ENCODE measurements at places on chromosomes 3 and 15.

DNA sequence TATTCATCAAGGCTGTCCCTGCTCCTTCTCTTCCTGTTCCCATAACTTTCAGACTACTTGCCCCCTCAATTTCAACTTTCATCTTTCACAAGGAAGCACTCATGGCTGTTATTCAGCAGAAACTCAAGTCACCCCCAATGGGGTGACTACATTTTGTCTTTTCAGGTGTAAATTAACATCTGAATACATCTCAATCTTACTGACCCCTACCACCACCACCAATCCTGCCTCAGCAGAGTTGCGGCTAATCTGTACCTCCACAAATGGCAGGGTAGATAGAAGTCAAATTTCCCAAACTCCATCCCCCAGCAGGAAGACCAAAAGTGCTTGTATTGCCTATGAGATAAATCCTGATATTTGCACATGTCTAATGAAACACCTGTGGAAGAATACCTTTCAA lies 19.2 kb downstream of the SOX2 start:
- no peak for DNase-seq

DNA sequence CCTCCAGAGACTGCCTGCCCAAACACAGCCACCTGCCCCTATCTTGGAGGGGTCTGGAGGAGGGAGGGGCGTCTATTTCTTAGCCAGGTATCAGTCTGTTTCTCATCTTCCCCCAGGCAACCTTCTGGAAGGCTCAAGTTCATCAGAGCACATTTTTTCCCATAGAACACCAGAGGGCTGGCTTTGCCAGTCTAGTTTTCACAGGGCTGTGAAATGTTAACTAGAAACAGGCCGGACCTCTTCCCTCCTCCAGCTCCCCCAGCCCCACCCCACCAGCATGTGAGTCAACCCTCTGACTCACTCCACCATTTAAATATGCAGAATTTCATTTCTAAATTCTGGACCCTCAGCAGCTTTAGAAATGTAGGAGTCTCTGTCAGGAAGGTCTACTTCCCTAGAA lies 66.9 kb downstream of the SLCO2A1 start:
- no peak for DNase-seq

- no peak for DNase-seq
Measured at GRCh38 chr3:194028434-194029004, 107.4 kb upstream of the HES1 start.

GRCh38 chr3:191094057-191094845 lies 104.8 kb upstream of the OSTN start:
- DNase-seq: no peak

DNA sequence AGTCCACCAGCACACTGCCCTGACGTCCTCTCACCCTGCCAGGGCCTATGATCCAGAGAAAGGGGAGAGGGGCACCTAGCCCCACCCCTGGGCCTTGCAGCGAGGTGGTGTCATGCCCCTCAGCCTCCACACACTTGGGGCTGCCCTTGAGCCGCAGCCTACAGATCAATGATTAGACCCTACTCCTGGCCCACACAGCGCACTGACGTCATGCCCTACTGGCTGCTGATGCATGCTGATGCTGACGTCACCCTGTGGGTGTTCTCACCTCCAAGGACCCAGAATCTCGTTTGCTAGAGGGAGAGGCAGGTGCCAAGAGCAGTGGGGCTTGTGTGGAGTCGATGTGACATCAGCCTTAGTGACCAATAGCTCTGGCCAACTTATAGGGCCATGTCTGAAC lies 18.0 kb downstream of the ARL14 start:
- no peak for DNase-seq

DNA sequence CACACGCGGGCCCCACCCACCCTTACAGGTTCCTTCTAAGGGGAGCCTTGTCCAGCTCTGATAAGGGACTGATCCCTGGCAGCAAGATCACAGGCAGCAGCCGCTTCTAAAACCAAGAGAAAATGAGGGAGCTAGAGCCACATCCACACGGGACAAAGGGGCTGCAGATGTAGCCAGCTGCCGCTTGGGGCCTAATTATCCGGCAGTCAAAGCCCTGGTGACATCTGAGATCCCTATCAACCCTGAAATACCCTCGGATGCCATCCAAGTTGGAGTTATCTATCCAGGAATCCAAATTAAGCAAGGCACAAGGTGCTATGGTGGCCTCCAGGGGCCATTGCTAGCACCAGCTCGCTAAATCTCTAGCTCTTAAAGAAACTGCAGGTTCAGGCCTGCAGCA lies 248.3 kb downstream of the VPS13C start:
- DNase-seq: no peak

- DNase-seq: no peak
Measured at GRCh38 chr15:96311256-96311955, 19.1 kb upstream of the NR2F2 start.

DNA sequence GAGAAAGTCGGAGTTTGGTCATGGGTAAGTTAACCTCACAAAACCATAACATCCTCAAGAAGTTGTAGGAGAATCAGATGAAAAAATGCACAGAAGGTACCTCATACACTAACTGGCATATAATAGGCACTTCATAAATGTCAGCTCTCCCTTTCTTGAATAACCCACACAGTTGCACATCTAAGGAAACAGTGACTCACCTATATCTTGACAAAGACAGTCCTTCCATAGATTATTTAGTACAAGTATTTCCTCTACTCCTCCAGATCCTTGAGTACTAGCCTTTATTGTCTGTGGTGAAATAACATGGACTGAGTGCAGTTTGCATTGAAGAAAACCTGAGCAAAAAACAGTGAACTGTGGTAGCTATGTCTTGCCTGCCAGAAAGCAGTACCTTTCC lies 46.6 kb downstream of the MAGI1 start:
- no peak for DNase-seq

- DNase-seq: no peak
Measured at GRCh38 chr15:91938136-91938535, 84.6 kb downstream of the SLCO3A1 start.

- DNase-seq: peak; percentile 64
Measured at GRCh38 chr3:160981217-160981938, 123.8 kb downstream of the B3GALNT1 start.

DNA sequence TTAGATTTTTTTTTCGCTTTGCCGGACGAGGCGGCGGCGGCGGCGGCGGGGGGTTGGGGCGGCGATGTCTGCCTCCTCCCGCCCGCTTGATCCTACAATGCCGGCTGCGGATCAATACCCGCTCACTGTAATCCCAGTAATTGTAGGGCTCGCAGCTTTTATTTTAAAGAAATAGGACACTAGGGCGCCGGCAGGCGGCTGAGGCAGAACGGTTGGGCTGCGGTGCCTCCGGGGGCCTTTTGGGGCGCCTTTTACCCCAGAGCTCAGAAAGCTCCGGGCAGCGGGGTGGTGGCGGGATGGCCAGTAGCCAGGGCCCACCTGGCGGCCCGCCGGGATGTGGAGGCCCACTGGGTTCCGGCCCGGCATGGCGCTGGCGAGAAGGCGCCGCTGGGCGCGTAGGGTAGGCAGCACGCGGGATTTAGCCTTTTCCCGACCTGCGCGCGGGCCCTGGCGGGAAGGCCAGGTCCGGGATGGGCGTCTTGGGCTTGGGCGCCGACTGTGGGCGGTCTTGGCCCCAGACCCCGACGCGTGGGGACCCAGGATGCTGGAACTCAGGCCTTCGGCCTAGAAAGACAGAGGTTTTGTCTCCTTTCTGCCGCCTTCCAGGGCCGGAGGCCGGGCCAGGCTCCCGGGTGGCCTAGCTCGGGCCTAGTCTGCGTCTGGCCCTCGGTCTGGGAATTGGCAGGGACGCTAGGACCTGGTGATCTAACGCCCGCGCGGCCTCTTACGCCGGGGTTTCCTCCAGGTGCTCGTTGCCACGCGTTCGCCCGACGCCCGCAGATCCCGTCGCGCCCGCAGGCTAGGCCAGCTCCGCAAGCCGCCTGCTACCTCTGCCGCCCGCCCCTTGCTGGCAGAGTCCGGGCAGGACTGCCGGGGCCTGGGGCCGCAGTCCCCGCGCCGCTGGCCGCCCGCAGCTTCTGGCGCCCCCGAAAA lies 15.5 kb upstream of the ONECUT1 start:
- no peak for DNase-seq

- DNase-seq: no peak
Measured at GRCh38 chr3:41247055-41248004, 48.0 kb downstream of the CTNNB1 start.

DNA sequence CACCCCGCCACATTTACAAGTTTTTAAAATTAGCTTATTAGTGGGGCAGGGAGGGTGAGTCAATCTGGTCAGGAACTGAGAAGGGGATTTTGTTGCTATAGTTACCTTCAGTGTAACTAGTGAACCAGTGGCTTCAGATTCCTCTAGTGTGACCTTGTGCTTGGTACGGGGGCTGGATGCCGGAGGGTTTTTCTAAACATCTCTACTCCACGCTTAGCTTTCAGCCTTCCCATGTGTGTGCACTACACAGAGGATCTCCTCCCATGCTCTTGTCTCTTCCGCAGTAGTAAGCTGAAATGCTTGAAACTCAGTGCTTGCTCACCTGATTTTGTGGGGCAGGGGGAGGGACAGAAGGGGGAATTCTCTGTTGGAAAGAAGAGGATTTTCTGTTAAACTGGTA lies 67.9 kb upstream of the AKAP13 start:
- DNase-seq: peak; percentile 47

DNA sequence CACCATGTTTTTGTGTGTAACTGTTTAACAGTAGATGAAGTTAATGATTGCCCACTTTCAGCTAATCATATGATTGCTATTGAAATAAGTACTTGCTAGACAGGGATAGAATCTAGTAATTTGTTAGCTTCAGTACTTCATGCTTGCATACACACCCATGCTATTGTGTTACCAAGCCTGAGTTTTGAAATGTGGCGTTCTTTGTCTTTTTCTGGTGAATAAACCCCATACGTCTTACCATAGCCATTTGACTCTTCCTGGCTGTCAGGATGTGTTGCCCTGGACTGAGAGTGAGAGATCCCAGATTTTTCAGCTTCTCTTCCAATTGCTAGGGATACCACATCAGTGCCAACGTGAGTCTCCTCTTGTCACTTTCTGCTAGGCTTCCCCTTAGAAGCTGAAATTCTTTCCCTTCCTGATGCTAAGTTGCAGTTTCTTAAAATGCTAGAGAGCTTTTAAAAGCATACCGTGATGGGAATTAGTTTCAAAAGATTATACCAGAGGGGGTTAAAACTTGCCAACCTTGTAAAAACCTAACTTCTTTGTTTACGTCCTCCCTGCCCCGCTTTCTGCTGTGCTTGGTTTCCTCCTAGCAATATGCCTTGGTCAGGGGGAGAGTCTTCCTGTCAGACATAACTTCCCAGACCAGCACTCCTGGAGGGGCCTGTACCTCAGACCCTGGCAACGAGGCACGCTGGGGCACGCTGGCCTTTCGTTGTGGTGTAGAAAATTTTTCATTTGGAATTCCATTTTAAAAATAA lies 62.9 kb upstream of the ULK4 start:
- no peak for DNase-seq

DNA sequence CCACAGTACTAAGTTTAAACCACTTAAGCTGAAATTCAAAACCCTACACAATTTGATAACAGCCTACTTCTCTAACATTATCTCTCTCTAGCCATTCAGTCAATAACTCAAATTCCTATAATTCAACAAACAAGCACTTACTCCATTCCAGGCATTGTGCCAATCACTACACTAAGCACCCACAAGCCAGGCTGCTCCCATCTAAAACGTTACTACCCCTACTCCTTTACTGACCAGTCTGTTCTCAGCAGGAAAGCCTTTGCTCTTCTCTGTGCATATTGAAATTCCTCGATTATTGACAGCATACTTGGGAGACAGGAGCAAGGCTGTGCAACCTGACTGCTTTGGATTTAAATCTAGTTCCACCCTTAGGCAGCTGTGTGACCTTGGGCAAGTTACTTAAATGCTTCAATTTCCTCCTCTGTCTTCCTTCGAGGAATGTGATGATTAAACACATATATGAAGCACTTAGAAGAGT lies 177.2 kb upstream of the THBS1 start:
- DNase-seq: no peak

DNA sequence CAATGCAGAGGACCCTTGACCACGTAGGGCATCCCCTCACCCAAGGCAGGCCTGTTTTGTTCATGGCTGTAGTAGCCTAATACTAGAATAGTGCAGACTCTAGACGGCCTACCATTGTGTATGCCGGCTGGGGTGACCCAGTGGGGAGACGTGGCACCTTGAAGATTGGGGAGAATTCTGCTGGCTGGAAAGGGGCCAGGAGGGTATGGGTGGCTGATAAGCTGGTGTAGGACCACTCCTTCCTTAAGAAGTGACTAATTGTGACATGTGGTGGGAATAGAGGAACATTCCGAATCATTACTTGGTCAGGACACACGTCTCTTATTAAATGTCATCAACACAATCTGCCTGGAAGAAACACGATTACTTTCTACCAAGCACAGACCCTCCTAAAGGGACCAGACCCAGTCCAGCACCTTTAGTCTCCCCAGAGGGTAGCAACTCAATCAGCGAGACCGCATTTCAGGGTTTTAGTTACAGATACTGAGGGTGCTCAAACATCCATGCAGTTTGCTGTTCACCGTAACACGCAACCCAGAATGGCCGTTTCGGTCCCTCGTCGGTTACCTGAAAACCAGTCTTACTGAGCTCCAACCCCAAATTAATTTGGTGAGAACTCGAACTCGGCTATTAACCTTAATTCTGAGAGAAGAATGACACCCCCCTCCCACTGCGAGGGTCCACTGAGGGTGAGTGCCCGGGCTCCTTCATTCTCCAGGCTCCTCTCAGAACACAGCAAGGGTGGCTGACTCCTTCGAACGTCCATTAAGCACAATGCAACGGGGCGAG lies 1.6 kb upstream of the KLF13 start:
- no peak for DNase-seq

DNA sequence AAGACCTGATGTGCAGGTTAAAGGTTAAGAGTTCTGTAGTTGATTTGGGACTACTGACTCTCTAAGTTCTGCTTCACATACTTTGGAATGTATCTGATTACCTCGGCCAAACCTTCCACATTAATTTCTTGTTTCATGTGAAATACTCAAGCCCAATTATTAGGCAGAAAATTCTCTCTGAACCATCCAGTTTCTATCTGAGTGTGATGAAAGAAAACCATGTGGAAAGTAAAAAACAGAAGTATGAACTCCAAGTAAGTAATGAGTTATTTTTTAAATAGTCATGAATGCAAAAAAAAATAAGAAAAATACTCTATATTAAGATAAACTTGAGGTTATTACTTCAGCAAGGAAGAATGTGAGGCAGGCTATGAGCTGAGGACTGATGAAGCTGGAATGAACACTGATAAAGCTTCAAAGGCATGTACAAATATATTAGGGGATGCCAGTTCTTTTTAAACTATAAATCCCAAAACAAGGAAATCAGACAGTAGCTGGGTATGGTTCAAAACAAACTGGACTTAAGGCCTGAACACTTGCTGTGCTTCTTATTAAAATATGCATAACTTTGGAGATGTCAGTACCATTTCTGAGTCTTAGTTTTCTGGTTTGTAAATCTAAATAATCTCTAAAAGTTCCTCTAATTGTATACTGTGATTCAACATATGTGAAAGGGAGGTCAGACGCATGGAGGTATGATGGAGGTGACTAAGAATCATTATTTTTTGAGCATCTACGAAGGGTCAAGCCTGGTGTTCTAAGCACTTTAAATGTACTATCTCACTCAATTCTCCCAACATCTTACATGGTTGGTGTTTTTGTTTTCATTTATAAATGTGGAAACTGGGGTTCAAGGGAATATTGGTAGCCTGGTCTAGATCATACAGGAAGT lies 59.6 kb downstream of the COL6A6 start:
- no peak for DNase-seq

GRCh38 chr3:33456756-33457155 lies 16.6 kb upstream of the UBP1 start:
- DNase-seq: no peak

- no peak for DNase-seq
Measured at GRCh38 chr15:76073554-76073953, 13.8 kb downstream of the TMEM266 start.
